H1 (cell line): ENCODE measurements at places on chromosomes 4 and X.

DNA sequence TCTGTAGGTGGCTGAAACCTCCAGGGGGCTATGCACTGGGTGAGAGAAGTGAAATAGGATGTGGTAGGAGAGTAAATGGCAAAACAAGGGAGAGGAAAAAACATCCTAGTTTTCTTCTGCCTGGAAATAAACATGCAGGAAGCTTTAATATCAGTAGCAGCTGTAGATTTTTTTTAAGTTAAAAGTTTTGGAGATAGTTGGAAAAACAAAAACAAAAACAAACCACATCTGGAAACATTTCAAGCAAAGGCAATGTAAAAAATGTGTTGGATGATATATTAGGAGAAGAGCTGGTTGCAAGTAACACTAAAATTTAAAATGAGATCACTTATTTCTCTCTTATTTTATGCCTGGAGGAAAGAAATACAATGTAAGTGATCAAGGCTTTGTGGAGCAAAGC lies 388.0 kb downstream of the SPRY1 start:
- no peak for DNase-seq

DNA sequence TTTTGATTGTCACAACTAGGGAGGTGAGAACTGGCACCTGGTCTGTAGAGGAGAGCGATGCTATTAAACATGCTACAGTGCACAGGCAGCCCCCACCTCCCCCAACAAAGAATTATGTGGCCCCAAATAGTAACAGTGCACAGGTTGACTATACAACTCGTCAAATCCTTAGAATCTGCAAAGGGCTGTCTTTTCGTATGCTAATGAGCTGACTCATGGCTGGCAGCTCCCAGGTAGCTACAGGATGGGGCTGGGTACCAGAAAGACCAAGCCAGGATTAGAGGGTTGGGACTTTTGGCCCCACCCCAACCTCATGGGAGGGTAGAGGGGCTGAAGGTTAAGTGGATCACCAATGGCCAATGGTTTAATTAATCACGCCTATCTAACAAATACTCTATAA lies 104.7 kb upstream of the SORBS2 start:
- no peak for DNase-seq

DNA sequence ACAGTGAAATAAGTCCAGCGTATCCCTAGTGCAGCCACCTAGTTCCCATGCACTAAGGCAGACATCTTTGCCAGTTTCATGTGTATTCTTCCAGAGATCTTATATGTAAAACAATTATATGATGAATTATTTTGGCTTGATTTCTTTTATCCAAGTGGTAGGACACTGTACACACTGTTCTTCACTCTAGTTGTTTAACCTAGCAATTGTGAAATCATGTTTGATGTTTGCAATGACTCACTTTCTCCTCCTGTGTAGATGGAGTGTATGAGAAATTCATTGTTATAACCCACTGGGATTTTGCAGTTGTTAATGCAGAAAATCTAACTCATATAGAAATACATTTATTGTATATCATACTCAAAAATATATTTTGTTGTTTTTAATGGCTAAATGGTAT lies 17.5 kb upstream of the TBC1D1 start:
- no peak for DNase-seq

- no peak for DNase-seq
Observed at GRCh38 chr4:166458756-166459155, 585.7 kb downstream of the TLL1 start.

DNA sequence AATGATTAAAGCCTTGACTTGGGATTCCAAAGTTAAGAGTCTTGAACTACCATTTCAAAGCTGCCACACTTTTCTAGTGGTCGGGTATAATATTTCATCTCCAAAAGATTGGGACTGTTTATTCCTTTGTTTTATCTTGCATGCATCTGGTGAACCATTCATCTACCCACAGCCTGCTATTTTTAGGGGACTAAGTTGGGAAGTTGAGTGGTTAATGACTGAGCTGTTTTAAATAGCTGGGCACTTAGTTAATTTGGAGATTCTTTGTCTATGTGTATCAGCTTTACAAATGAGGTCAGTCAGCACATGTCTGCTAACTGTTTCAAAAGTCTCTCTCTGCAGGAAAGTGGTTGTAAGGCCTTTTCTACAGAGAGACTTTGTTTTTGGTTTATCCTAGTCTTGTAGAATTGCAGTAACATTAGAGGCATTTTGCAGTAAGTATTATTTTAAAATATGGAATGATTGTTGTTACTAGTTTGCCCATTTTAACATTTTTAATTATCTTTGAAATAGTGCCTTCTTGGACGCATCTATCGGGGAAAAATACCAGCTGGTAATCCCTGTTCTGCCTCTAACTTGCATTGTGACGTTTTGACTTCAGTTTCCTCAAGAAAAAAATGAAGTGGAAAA lies 8.2 kb downstream of the BMP2K start:
- DNase-seq: no peak

- no peak for DNase-seq
Observed at GRCh38 chr4:128608006-128608405, 201.5 kb upstream of the JADE1 start.

DNA sequence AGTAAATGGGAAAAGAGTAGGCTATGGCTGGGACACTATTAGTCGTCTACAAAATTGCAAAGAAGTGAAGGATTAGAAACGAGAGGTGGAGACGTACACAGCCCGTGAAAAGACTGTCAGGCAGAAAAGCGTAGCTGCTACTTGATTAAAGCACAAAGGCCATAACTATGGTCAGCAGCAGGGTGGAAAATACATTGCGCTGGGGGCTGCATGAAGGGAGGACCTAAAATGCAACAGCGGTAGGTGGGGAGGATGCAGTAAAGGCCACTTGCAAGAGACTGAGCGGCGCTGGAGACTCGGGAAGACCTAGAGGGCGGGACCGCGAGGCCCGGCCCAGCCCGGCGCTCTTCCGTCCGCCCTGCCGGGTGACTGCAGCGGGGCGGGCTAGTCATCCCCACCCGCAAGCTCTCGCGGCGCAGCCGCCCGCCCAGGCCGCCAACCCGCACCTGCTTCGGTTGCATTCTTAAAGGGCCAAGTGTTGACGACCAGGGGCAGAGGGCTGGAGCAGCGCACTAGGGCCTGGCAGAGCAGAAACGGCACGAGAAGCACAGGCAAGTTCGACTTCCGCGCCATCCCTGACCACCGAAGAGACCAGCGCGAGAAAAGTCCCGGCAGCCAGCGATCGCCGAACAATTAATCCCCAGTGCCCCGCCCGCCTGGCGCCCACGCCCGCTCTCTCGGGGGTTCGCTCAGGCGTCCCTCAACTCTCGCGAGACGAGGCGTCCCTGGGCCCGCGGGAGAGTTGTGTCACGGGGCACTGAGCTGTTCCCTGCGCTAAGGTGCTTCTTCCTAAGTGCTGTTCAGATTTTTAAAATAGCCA lies at the start of gene AGA:
TSS of gene AGA (minus strand) at position 635 of the 820 bp plus-strand sequence. CDS start at position 573, 62 bp downstream.
- DNase-seq: peak; percentile 78

- DNase-seq: no peak
Observed at GRCh38 chr4:122762520-122762919, 30.0 kb downstream of the BBS12 start.
